Cortex of kidney (tissue), 1 donor: ENCODE measurements at places on chromosomes 4 and X.

GRCh38 chr4:183165376-183165775 is 66.3 kb downstream of the WWC2 start:
- DNase-seq: no peak

DNA sequence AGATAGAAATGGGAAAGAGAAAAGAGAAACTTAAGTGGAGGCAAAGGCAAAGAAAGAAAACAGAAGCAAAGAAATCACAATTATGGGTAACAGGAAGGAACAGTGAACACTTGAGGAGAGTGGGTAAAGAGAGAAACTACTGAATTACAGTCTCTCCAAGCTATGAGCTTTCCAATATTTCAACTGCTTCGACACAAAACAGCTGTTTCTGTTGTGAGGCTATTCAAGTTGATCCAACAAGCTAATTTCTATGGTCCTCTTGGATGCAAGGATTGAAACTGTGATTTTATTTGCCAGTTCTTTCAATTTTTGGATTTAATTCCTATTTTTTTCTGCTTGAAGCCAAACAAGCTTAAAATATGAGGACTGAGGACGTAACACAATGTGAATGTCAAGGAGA is 80.5 kb upstream of the ADGRA3 start:
- DNase-seq: no peak

DNA sequence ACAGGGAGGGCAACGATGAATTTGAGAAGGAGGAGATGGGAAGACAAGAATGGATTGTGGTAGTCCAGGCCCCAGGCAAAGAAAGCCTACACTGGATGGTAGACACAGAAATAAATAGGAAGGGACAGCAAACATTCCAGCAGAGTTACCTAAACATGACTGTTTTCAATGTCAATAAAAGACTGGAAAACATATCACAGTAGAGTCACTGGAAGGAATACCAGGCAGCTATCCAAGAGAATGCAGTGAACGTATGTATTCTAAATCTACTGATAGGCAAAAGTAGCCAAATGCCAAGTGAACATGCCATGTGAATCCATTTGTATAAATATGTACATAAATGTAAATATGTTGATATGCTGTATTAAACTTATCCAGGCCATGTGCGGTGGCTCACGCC is 183.0 kb downstream of the PALLD start:
- DNase-seq: no peak

DNA sequence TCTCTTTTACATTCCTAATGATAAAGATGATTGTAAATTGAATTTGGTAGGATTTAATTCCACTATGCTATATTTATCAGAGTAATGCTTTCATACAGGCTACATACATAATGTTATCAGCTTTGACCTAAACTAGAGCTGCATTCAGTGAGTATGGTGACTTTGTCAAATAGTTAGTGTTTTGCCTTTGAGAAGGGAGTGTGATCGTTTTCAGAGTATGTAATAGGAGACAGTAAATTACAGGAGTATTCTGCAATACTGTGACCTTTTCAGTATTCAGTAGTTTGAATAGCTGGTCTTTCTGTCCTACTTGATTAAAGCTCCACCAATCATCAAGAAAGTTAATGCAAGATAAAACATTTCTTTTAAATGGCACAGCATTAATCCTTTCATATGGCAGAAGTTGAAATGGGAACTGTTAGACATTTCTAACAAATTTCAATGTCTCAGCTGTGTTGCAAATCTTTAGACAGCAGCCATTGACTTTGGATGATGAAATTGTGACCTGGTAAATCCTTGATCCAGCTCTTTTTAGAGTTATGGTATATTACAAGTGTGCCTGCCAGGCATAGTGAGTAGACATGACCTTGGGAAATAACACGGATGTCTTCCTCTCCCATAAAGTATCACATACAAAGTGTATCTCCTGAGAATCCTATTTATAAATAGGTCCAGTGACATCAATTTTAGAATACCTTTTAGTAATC is 455.3 kb downstream of the KCTD8 start:
- no peak for DNase-seq

- DNase-seq: no peak
These were observed 55.4 kb upstream of the TLR3 start for GRCh38 chr4:186013419-186014186.

DNA sequence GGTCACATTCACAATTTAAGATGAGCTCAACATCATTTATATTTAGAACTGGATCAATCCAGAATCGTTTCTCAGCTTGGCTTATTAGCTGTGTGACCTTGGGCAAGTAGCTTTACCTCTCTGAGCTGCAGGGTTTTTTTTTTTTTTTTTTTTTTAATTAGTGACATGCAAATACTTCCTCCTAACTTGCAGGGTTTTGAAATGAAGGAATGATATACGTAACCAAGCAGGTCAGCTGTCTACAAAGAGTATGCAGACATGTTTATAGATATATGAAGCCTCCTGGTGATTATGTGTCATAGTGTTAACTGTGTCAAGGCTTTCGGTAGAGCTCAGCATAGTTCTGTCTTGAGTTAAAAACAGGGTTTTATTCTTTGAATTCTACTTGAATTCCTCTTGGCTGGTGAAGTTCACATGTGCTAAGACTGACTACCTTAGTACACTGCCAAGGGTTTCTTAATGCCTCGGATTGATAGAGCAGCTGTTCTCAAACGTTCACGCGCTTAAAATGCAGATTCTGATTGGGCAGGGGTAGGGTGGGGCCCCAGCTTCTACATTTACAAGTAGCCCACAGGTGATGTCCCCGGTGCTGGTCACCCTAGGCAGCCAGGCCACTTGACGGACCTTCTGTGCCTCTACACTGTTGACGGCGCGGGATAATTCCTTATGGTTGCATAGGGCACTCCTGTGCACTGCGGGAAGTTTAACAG is 654 bp upstream of the STS start:
- DNase-seq: no peak

GRCh38 chrX:120301960-120302359 is 9.3 kb downstream of the TMEM255A start:
- no peak for DNase-seq

GRCh38 chrX:127888767-127889166 is 163.4 kb downstream of the ACTRT1 start:
- no peak for DNase-seq

DNA sequence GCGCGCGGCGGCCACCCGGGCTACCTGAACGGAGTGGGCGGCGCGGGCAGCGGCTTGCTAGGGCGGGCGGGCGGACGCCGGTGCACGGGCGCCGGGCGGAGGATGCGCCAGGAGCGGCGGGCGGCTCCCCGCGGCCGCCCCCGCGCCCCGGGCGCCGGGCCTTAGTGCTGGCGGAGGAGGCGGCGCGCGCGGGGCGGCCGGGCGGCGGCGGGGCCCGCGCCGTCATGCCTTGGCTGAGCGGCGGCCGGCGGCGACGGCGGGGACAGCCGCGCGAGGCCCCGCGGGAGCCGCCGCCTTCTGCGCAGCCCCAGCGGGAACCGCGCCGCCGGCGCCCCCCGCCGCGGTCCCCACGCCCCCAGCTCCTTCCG is 48.2 kb downstream of the CLDN34 start:
- DNase-seq: no peak

- no peak for DNase-seq
These were observed 102.5 kb downstream of the CFAP299 start for GRCh38 chr4:80438016-80438415.

- no peak for DNase-seq
These were observed 23.9 kb upstream of the RNF212 start for GRCh38 chr4:1137063-1137776.

DNA sequence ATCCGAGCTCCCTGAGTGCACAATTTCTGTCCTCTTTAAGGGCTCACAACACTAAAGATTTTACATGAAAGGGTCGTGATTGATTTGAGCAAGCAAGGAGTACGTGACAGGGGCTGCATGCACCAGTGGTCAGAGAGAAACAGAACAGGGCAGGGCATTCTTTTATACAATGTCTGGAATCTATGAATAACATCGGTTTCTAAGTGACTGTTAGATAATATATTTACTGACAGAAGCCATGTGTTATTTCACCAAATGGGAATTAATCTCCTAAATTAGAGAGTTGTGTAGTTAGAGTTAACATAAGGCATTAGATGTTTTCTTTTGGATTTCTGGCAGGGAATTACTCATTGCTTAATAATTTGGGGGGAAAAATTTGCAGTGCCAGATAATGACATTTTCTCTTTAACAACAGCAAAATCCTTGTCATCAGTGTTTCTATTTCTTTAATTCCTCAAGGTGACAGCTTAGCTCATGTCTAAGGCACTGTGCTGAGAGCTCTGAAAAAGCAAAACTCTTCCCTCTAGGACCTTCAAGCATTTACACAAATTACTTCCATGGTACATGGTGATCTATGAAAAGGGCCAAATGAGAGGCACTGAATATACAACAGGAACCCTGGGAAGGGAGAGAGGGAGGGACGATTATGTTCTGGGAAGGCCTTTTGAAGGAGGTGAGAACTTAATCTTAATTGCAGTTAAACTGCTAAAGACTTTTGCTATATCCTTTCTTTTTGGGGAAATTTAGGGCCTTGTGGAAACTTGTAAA is 145.0 kb downstream of the RTL3 start:
- no peak for DNase-seq

- DNase-seq: no peak
These were observed 17.6 kb upstream of the KIAA1210 start for GRCh38 chrX:119145241-119145653.

GRCh38 chr4:38856524-38857337 is at the start of gene TLR6:
TSS of gene TLR6 (minus strand) at chr4:38856817. CDS start at chr4:38829473, 27,344 bp downstream.
- DNase-seq: no peak

- no peak for DNase-seq
These were observed 45.9 kb downstream of the WDFY3 start for GRCh38 chr4:84920617-84921016.

- no peak for DNase-seq
These were observed 1444.0 kb upstream of the PCDH7 start for GRCh38 chr4:29276150-29276549.

GRCh38 chrX:111447298-111447697 is 35.3 kb upstream of the DCX start:
- DNase-seq: no peak

- DNase-seq: no peak
These were observed 5.9 kb downstream of the ANXA10 start for GRCh38 chr4:168098248-168098717.

- DNase-seq: no peak
These were observed 47.2 kb downstream of the GYG2 start for GRCh38 chrX:2875798-2876399.

DNA sequence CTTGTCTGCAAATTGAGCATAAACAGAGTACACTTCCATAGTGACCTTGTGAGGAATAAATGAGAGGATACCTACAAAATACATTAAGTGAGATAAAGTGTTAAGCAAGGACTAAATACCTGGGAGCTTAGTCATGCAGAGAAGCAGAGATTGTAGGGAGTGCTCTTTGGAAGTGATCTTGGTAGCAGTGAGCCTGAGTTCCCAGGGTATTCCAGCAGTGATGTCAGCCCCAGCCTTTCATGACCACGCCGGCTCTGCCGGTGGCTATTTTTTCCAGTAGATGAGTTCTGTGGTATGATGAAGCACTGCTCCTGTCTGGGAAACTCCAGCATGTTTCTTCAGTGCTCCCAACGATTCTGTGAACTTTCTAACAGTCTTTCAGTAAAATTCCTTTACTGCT is 391.5 kb upstream of the IGFBP7 start:
- no peak for DNase-seq

DNA sequence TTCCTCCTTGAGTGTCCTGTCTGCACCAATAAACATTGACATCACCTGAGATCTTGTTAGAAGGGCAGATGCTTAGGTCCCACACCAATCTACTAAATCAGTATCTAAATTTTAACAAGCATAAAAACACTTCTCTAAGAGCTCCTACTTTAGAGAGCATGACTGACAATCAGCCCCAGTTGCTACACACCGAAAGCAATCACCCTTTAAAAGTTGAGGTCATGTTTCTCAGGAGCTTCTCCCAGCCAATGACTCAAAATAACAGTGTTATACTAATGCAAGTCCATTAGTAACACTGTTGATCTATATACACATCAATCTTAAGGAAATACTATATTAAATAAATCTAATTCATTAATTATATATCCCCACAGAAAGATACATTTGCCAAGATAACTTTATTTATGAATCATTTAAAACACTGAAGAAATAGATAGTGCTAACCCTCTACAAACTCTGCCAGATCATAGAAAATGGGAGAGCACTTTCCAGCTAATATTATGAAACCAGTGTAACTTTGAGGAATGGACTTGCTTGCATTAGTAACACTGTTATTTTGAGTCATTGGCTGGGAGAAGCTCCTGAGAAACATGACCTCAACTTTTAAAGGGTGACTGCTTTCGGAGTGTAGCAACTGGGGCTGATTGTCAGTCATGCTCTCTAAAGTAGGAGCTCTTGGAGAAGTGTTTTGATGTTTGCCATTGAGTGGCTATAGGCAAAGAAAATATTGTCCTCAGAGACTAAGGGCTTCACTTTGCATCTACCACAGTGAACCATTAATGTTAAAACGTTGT is 109.8 kb upstream of the HDX start:
- DNase-seq: no peak

DNA sequence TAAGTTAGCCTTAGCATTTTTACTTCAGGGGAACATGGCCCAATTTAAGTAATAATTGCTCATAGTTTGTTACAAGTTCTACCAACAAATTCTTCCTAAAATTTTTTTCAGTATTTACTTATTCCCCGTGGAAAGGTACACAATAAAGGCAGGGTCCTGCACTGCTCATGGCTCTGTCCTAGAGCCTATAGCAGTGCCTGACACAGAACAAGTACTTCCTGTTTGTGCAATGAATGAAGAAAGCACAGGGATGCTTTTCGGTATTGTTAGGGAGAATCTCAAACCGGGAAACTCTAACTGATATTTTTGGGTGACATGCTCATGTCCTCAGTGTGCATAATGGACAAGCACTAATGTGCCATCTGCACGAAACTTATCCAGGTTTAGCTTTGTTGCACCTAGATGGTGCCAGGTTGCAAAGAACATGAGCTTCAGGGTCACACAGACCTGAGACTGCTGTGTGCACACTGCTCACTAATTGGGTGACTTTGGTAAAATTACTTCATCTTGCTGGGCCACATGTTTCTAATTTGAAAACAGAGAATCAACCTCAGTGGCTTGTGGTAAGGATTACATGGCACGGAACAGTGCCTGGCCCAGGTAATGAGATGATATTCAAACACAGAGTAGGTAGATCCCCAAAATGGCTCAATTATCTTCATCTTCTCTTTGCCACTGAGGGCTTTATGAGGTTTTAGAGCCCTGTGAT is 175.8 kb upstream of the NPY2R start:
- DNase-seq: no peak

DNA sequence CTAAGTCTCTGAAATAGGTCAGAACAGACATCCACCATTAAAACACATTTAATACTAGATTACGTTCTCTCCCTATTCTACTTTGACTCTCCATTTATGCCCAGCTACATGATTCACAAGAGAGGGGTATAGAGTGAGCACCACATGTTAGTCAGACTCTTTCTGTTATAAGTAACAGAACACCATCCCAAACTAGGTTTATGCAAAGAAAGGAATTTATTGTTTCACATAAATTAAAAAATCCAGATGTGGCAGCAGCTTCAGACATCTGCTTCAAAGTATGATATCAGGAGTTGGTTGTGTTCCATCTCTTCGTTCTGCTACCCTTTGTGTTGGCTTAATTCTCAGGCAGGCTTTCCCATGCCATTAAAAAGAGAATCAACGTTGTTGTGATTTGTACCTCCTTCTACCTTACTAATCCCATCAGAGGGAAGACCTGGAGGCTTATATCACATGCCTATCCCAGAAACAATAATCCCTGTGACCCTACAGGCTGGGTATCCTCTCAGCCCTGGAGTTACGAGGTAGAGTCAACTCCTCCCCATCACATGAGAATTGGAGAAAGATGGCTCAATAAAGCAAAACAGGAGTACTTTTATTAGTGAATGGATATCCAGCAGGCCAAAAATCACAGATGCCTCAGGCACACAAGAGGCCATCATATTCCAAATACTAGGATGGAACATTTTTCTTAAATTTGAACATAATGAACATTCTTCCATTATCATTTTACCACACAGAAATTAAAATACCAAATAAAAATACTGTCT is 163.2 kb downstream of the SLC7A11 start:
- no peak for DNase-seq
